ENCODE measurements at places on chromosomes 12 and 14.

DNA sequence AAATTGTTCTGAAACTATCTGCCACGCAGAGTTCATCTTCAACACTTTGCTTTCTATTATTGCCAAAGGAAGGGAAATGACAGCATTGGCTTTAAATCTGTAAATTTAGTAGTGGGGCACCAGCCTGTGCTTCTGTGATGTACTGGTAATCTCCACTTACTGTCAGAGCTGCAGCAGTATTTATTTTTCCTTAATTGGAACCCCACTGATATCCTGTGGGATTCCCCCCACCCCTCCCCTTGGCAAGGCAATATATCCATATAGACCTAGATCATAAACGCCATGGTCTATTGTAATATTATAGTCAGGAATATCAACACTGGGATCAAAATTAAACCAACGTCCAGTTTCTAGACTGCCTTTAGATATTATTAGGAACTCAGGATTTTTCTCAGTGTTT, 96.7 kb downstream of the RMST start:
- no peak for DNase-seq

GRCh38 chr12:103556890-103557627, 30.0 kb upstream of the STAB2 start:
- DNase-seq: no peak

DNA sequence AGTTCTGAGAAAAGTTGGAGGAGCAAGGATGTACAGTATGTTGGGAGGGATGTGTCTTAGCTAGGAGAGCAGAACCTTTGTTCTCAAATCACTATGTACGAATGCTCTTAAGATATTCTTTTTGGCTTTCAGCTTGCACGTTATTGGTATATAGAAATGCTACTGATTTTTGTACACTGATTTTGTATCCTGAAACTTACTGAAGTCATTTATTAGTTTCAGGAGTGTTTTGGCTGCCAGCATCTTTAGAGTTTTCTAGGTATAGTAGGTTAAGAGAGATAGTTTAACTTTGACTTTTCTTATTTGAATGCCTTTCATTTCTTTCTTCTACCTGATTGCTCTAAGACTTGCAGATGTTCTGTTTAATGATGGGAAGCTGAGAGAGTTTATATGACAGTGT, 442.8 kb upstream of the FBXO33 start:
- no peak for DNase-seq

DNA sequence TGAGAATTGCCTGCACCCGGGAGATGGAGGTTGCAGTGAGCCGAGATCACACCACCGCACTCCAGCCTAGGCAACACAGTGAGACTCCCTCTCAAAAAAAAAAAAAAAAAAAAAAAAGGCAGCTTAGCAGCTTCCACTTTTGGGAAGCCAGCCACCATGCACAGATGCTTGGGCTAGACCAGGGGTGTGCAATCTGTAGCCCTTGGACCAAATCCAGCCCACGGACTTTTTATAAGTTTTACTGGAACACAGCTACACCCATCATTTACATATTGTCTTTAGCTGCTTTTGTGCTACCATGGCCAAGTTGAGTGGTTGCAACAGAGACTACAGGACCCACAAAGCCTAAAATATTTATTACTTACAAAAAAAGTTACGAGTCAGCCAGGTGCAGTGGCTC, 6.7 kb downstream of the CIT start:
- no peak for DNase-seq

GRCh38 chr12:52223406-52224039, 9.5 kb upstream of the KRT7 start:
- no peak for DNase-seq

GRCh38 chr14:69863083-69863482, 16.1 kb upstream of the SMOC1 start:
- no peak for DNase-seq

DNA sequence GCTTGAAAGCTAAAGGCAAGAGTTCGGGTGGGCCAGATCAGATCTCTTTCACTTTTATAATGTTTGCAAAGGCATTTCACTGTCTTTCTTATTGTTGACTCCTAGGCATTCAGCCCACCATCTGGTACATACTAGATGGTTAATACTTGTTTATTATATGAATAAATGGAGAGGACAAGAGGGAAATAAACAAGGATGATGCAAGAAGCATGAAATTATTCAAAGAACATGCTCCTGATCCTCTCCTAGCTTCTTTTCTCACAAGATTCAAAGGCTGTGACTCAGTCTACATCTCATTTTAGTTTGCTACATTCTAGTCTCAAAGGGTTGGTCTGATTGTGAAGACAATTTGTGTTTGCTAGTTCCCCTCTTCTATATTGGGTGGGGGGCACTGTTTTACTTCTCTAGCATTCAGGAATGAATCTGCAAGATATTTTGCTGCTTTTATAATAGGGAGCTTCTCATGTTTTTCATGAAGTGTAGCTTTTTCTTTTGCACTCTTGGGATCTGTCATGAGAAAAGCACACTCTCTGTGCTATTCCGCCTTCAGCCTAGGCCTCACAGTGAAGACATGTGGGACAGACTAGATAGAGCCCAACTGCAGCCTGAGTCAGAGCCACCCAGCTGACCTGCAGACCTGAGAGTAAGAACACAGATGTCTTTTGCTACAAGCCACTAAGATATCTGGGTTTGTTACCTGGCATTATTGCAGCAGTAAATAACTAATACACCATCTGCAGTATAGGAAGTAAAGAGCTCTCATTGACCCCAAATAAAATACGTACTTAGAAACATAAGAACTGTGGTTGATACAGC, 65.7 kb downstream of the PTHLH start:
- no peak for DNase-seq

DNA sequence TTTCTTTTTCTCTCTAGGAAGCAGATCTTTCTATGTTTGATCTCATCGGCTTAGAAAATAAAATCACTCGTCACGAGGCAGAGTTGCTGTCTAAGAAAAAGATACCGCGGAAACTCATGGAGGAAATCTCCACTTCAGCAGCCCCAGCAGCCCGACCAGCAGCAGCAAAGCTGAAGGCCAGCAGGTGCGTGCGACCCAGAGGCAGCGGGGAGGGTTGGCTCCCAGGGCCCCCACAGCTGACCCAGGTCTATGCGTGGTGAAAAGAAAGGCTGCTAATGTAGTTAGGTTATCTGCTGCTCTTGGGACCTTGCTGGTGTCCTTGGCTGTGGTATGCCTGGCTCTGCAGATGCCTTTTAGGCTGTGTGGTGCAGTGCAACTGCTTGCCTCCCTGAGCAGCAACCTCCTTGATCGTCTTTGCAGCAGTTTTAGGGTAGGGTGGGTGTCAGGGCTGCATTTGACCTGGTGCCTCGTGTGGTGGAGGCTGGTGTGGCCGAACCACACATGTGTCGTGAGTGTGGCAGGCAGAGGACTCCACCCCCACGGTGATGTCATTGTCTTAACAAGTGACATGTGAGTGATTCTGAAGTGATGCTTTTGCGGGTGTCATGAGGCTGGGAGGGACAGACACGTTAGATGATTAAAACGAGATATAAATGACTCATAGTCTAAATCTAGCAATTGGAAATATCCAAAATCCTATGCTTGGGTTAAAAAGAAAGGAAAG, 68.6 kb downstream of the EP400 start:
- peak; percentile 18 for DNase-seq

DNA sequence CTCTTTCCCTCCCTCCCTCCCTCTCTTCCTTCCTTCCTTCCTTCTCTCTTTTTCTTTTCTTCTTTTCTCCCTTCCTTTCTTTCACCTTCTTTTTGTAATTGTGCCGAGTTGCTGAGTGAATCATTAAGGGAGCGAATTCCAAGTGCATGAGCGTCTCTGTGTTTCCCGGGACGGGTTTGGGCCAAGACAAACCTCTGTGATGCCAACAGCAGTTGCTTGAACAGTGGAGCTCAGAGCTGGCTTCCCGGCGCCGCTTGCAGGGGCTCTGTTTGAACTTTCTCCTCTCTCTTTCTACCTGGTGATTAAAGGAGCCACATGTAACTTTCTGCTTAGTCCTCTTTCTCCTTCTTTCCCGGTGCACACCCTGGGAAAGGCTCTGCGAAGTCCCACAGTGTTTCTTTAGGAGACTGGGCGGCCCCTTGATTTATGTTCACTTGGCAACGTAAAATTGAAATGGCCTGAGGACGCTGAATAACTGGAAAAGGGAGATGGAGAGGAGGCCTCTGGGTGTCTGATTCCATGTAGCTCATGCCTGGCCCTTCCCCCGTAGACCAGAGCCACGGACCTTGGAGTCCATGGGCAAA, 33.7 kb upstream of the MAP1LC3B2 start:
- no peak for DNase-seq

DNA sequence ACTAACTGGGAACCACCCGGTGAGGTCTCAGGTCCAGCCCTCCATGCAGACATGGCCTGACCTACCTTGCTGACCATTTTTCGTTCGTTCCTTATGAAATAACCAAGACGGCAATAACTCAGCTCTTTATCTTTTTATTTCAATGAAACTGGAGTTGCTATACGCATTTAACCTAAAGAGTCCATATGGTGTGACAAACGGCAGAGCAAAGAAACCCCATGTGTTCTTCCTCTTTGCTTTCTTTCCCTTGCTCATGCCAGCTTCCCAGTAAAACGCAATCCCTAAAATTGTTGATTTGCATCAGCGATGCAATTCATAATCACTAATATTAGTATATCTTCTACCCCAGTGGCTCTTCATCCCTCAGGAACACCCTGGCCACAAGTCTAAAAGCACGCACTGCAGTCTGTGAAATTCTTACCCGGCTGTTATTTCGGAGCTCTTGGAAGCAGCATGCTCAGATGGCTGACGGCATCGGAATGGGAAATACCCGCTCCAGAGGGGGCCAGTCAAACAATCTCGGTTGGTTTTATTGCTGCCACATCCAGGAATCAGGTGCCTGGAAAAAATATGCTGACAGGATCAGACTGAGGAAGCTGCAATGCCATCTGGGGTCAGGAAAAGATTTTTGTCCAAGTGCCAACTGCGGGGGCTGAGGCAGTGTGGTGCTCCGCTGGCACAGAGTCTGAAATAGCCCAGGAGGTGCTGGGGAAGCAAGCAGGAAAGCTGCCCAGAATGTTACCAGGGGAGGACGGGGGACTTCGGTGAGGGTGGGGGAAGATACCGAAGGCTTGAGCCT, 28.2 kb upstream of the KCNA1 start:
- no peak for DNase-seq

- no peak for DNase-seq
These were observed 8.6 kb downstream of the PLEKHH1 start for GRCh38 chr14:67541448-67542387.

DNA sequence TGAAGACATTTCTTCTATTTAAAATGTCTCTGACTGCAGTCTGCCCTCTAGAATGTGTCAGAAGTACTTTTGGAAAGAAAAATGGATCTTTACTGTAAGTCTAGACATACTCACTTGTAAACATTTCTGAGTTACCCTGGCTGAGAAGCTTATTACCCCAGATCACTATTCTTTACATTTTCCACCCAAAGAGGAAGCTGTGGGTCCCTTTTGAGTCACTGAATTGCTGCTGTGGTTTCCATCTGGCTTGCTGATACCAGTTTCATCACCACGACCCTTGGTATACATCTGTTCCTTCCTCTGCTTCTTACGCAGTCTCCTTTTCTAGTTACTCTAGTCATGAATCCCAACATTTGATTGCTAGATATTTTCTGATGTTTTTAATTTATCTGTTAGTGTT, 20.2 kb upstream of the CLEC4D start:
- DNase-seq: no peak
